ENCODE measurements at places on chromosomes 16 and 17.

GRCh38 chr17:9702482-9702881, 57.2 kb downstream of the USP43 start:
- H3K27ac ChIP-seq, result no peak overlapping the region
- no peaks in the 10 kb centered on the region for H3K36me3 ChIP-seq
- no peak overlapping the region for H3K4me3 ChIP-seq

GRCh38 chr16:85749771-85750145, 1.1 kb downstream of the C16orf74 start:
- H3K27me3 ChIP-seq, result no peaks in the 10 kb centered on the region
- peaks cover 72% of the 10 kb centered on the region for H3K4me1 ChIP-seq
- no peak for DNase-seq

- H3K36me3 ChIP-seq, result peaks cover 87% of the 10 kb centered on the region
- no peak overlapping the region for H3K4me3 ChIP-seq
- H3K27ac ChIP-seq, result no peak overlapping the region
- no peaks in the 10 kb centered on the region for H3K27me3 ChIP-seq
Measured at GRCh38 chr17:47813077-47813476, 8.5 kb downstream of the OSBPL7 start.

DNA sequence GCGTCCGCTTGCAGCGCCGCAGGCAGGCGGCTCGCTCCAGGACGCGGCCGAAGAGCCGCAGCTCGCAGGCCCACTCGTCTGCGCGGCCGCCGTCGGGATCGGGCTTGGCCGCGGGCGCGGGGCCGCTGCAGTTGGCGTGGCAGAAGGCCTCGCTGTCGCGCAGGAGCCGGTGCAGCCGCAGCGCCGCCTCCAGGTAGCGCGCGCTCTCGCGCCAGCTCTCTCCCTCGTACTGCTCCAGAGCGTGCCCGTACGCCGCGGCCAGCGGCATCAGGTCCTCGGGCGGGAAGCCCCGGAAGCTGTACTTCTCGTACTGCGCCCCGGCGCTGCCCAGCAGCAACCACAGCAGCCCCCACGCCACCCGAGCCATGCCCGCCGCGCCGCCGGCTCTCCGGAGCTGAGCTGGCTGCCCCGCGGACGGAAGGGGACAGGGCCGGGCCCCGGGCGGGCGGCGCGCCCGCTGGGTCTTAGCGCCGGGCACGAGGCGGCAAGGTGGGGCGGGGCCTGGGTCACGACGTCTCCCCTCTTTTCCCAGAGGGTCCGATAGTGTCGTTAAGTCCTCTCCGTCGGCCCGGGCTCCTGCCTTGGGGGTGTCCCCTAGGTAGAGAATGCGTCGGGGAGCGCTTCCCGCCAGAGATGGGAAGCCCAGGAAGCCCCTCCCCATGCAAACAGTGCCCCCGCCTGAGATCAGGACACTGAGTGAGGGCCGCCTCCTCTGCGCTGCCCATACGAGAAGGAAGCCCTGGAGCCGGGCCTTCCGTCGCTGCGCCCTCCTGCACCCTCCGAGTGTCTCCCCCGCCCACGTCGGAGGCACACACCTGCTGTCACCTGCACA, at the start of gene P3H4:
TSS of gene P3H4 (minus strand) at position 401 of the 832 bp plus-strand sequence. CDS start at position 367, 34 bp downstream.
- DNase-seq, result peak; percentile 73
- H3K27ac ChIP-seq, result peak within 1 kb of the TSS; percentile 56
- H3K27me3 ChIP-seq, result peaks cover 36% of the 10 kb centered on the region
- peaks cover 14% of the 10 kb centered on the region for H3K4me1 ChIP-seq
- H3K36me3 ChIP-seq, result no peaks in the 10 kb centered on the region
- peak within 1 kb of the TSS; percentile 88 for H3K4me3 ChIP-seq

- peaks cover 13% of the 10 kb centered on the region for H3K4me1 ChIP-seq
- no peaks in the 10 kb centered on the region for H3K27me3 ChIP-seq
- H3K36me3 ChIP-seq, result peaks cover 7% of the 10 kb centered on the region
Measured at GRCh38 chr17:50721194-50722010, 2.0 kb downstream of the LUC7L3 start.
